Kasumi-1 (cell line): ENCODE measurements at places on chromosomes 2 and 18.

- no peak for DNase-seq
Measured at GRCh38 chr2:44533508-44533907, 171.8 kb downstream of the CAMKMT start.

- no peak for DNase-seq
Measured at GRCh38 chr2:240349133-240350005, 86.1 kb upstream of the GPC1 start.

DNA sequence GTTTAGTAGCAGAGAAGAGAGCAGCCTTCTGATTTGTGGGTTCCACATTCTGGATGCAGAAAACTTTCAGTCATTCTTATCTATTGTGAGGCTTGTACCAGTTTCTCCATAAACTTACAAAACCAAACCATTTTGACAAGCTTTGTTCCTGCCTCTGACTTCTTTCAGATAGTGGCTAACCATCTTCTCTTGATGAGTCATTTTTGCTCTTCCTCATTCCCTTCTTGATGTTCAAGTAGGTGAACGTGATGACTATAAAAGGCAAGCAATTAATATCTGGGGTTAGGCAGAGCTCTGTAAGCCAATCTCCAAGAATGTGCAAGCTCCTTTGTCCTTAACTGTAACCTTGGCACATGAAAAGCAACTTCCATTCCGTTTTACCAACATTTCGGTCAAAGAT lies 2083.1 kb upstream of the PIK3C3 start:
- peak; percentile 44 for DNase-seq

GRCh38 chr2:182506606-182507005 lies 79.8 kb upstream of the PDE1A start:
- DNase-seq = peak; percentile 18

DNA sequence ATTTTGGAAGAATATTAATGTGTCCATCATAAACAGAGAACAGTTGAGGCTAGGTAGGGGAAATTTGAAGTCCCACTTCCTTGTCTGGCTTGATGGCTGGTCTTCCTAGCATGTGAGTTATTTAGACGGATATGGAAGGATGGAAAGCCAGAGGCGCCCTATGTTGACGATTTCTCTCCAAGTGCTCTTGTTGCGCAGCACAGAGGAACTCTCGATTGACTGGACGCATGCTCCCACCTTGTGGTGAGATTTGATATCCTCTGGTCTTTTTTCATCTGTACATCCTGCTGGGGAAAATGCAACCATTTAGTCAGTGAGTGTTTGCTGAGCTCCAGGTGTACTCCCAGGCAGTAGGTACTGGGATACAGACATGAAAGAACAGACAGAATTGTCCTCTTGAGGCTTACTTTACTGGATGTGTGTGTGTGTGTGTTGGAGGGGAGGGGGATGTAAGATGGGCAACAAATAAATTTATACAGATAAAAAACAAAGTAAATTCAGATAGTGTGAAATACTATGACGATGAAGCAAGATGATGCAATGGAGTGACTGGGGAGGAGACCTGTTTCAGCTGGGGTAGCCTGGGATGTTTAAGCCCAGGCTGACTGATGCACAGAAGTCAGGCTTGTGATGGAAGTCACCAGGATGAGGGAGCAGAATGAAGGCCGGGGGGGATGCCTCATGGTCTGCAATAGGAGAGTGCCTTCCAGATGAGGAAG lies 137.2 kb downstream of the TRIM43 start:
- DNase-seq = peak; percentile 74

DNA sequence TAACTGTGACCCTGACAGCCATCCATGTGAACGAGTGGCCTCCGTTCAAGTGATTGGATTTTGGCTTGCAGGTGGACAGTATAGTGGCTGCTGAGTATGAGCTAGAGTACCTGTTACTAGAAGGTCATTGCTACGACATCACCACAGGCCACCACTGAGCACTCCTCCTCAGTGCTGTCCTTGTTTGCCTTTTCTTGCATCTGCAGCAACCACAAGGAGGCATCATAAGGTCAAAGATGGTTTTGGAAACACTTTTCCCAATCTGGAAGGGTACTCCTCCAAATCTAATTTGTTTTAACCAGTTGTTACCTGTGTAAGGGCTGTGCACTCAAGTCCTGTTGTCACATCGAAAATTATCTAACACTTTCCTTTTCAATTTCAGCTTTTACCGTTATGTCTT lies 81.2 kb downstream of the UGGT1 start:
- DNase-seq = peak; percentile 12

- no peak for DNase-seq
Measured at GRCh38 chr18:13934676-13935075, 19.3 kb upstream of the MC2R start.

DNA sequence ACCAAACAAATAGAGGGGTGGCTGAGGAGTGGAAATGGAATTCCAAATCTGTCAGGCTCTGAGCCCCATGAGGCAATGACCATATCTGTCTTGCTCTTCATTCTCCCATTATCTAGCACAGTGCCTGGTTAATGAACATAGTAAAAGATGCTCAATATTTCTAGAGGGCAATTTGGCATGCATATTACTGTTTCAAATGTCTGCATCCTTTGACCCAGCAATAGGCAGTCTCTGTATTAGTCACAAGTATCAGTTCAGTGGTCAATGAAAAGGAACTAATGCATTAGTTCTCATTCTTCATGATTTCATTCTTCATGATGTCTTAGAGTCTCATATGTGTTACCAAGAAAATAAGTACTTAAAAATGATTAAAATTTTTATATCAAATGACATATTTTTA lies 28.4 kb upstream of the MALL start:
- DNase-seq = no peak

- no peak for DNase-seq
Measured at GRCh38 chr2:69766014-69766413, 24.1 kb downstream of the ANXA4 start.

- DNase-seq = no peak
Measured at GRCh38 chr2:20526160-20526559, 79.3 kb downstream of the RHOB start.

DNA sequence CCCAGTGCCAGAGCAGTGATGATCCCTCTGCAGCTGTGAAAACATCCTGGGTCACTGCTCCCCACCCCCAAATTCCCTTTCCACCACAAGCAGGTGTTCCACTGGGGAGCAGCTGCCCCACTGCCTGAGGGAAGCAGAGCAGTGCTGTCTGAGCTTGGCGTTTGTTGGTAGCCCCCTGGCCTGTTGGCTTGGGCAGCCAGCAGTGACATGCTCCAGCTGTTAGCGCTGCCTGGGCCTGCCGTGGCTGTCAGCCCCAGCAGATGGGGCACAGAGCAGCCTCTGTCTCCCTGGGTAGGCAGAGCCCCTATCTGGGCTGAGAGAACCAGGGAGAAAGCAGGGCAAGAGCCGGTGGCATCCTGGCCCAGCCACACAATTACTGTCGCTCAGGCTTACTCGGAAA lies 247.7 kb downstream of the GLI2 start:
- no peak for DNase-seq

DNA sequence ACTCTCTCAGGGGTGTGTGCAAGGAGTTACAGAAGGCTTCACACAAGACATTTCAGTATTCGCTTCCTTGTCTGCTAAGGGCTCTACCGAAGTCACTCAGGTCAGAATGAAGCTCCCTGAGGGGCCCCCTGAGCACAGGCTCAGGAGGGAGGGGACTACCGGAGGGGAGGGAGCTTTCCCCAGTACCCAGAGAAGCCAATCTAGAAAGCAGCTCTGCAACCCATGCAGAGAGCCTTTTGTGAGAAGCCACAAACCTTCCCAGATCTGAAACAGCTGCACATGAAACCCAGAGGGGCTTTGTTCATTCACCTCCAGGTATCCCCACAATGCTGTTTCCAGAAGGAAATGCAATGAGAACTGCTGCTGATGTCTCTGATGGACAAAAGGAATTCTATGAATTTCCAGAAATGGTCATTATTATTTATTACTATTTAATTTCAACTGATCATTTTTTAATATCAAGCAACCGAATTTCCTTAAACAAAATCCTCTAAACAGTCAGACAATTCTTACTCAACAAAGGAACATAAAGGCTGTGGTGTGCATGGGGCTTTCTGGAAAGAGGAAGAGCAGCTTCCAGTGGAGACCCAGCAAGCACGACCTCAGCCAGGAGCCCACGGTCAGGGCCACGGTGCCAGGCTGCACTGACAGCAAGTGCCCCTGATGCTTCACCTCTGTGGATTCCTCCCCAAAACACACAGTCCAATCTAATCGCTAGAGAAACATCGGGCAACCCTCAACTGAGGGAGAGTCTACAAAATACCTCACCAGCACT lies 42.0 kb downstream of the NDUFA10 start:
- DNase-seq = peak; percentile 5

GRCh38 chr2:45267062-45267792 lies 258.0 kb upstream of the SIX2 start:
- no peak for DNase-seq

DNA sequence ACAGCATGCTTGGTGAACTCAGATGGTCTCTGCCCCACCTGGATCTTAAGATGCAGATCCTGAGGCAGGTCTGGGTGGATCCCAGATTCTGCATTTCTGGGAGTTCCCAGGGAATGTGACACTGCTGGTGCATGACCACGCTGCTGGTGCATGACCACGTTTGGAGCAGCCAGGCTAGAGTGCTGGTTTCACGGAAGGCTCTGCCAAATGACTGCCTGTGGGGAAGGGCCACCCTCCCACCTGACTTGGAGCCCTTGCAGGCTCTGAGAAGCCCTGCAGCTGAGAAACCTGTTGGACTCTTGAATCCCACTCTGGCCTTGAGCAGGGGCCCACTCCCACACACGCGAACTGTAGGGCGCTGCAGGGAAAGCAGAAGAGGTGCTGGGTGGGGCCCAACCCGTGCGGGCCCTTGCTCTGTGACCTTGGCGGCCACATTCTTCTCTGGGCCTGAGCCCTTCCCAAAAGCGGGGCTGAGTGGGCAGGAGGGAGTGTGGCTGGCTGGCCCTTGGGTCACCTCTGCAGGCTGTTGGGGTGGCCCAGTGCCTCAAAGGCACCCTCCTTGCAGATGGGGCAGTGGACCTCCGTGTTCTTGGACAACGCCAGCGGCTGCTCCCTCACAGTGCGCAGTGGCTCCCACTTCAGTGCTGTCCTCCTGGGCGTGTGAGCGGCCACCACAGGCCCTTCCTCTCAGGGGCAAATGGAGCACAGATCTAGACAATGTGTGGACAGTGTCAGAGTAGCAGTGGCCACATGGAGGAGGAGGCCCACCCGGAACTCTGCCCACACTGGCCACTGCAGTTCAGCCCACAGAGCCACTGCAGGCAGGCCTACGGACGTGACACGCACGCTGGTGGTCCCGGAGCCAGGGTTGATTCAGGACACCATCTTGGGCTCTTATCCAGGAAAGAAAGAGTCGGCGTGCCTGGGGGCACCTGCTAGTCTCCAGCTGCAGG lies 7.9 kb downstream of the ERFE start:
- DNase-seq = no peak

- DNase-seq = no peak
Measured at GRCh38 chr2:59204040-59204439, 962.9 kb upstream of the FANCL start.

- peak; percentile 41 for DNase-seq
Measured at GRCh38 chr2:31886700-31887099, 124.1 kb downstream of the MEMO1 start.

DNA sequence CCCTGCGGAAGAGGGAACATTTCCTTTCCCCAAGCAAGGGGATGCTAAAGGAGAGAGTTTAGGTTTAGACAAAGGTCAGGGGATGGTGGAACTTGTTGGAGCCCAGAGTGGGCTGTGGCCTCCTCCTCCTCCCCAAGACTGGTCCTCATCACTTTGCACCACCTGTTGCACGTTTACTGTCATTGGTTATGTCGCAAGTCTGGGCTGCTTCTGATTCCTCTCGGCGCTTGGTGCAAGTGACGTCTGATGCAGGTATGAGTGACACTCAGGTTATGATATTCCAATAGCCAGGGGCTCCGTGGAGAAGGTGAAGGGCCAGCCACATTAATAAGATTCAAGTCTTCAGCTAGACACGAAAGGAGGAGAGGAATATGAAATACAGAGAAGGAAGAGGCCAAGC lies 59.8 kb downstream of the TSN start:
- no peak for DNase-seq

DNA sequence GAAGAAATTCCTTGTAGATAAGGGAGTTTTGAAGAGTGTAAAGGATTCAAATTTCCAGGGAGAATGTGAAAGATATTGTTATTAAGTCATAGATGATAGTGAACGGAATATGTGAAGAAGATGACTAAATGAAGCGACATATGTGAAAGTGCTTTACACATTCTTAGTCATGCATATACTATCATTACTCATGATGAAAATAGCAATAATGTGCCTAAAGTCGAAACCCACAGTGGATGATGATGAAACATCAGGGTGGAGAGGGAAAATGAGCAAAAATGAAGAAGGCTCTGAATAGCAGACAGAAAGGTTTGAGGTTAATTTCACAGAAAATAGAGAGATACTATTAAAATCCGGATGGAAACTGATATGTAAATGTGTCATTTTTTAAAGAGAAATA lies 1237.1 kb downstream of the LRP1B start:
- DNase-seq = no peak

DNA sequence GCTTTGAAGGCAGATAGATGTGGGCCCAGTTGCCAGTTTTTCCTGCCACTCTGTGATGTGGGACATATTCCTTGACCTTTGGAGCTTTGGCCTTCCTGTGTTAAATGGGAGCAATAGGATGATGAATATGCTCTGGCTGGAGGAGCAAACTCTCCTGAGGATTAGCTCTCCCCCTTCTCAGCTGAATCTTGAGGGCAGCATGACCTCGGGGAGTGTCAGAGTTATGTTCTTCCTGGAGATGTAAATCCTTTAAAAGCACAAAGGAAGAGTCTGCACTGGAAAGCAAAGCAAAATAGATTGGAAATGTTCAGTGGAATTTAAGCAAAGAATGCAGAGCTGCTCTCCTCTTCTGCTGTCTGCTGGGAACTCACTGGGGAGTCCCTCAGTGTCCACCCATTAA lies 160.1 kb downstream of the ALK start:
- DNase-seq = no peak

- no peak for DNase-seq
Measured at GRCh38 chr2:172219201-172219600, 116.5 kb upstream of the DLX2 start.

DNA sequence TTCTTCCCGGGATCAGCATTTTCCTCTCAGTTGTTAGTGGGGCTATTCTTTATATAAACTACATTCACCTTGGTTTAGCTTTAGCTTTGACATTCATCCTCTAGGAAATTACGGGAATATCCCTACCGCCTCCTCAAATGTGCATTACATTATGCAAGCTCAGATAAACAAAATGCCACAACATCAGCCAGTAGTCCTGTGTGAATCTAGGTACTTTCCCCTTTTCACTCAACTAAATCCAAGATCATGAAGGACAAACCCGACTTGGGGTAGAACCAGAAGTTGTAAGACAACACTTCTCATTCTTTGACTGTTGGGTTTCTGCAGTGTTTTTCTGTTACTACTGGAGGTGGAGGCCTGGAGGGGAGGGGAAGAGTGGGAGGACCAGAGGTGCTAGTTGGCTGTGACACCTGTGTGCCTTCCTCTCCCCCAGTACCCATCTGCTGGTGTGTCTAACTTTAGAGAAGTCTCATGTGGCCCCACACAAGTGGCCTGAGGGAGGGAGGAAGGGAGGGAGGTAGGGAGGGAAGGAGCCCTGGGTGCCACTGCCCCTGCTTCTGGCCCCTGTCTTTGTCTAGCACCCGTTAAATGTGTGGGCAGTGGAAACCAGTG lies 84.8 kb upstream of the BCL2L11 start:
- DNase-seq = no peak

- DNase-seq = no peak
Measured at GRCh38 chr2:38613849-38614213, 11.1 kb upstream of the HNRNPLL start.
